ENCODE measurements at places on chromosomes 4 and X.

- no peak for DNase-seq
Observed at GRCh38 chr4:123705419-123705818, 308.8 kb downstream of the SPRY1 start.

DNA sequence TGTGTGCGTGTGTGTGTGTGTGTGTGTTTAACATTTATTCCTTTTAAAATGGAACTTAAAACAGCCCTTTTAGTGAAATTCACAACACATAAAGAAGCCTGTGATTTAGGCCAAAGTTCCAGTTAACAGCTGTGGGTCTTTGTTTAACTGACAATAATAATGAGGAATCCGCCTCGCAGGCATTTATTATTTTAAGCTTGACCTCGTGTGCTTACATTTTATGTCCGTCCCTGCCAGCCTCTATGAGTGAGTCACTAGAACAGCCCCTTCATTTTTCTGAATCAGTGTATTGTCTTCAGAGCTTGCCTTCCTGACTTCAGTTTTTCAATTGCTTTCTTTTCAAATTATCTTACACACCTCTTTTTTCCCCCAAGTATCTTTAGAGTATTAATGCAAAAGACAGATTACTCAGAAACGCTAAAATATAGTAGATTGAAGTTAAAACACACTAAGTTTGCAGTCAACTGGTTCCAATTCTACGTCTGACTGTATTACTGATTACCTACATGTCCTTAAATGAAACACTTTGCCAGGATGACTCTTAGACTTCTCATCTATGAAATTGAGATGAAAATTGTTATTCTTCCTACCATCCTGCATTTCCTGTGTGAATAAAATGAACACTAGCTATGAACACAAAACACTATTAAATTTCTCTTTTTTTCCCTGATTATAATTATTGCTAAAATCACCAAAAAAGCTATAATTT is 319.6 kb upstream of the HS3ST1 start:
- DNase-seq: no peak

DNA sequence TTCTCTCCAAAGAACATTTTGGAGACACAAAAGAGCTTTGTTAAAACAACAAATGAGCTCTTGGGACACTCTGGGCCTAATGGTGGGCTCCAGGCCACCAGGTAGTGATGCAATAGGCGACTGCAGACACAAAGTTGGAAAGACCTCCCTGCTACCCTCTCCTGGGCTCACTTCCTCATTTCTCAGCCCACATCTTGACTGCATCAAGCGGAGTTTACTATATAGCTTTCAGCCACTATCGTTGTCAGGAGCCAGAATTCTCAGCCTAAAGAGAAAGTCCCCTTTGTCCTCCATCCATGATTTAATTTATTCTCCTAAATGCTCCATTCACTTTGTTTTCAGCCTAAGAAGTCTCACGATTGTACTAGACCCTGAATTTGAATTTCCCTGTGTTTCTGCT is 114.9 kb downstream of the EFHC2 start:
- no peak for DNase-seq

- DNase-seq: no peak
Observed at GRCh38 chr4:1449833-1450741, 43.8 kb upstream of the NKX1-1 start.
